ENCODE measurements at places on chromosomes 13 and 19.

- peak; percentile 3 for DNase-seq
Observed at GRCh38 chr19:34082289-34083077, 89.8 kb upstream of the LSM14A start.

- no peak for DNase-seq
Observed at GRCh38 chr13:51996641-51997040, 14.6 kb downstream of the ATP7B start.

DNA sequence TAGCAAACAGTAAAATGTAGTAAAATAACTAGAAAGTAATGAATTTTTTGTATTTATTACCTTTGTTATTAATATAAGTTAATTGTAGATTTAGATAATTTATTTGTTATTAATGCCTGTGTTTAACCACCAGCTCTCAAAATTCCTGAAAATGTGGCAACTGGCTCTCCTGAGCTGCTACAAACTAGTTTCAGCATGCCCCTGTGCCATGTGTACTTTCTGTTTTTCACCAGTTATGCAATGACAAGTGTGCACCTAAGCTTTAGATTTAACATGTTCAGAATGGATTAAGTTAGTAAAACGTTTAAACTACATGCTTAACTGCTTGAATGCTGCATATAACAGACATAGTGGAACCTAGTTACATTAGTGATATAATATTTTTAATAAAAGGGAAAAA, 88.1 kb downstream of the POSTN start:
- DNase-seq: no peak

DNA sequence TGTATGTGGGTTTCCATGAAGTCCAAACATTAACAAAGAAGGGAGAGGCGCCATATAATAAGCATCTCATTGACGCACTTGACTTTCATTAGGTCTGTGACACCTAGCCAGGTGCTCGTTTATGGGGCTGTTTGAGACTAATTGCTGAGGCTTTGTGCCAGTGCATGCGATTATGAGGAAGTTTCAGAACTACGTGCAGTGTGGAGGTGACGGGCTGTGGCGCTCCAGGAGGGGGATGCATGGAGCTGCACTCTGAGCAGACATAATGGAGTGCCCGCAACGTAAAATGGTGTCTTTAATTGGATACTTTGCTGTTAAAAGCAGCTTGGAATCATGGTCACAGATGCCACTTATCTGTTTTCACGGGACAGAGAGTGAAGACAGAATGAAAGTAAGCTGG, 223.2 kb downstream of the FGF9 start:
- DNase-seq: no peak

- DNase-seq: no peak
Observed at GRCh38 chr13:21256351-21256761, 79.9 kb downstream of the MRPL57 start.

GRCh38 chr19:43570174-43570791, 5.0 kb downstream of the XRCC1 start:
- no peak for DNase-seq

GRCh38 chr19:6828306-6828697, 55.8 kb downstream of the VAV1 start:
- DNase-seq: no peak

DNA sequence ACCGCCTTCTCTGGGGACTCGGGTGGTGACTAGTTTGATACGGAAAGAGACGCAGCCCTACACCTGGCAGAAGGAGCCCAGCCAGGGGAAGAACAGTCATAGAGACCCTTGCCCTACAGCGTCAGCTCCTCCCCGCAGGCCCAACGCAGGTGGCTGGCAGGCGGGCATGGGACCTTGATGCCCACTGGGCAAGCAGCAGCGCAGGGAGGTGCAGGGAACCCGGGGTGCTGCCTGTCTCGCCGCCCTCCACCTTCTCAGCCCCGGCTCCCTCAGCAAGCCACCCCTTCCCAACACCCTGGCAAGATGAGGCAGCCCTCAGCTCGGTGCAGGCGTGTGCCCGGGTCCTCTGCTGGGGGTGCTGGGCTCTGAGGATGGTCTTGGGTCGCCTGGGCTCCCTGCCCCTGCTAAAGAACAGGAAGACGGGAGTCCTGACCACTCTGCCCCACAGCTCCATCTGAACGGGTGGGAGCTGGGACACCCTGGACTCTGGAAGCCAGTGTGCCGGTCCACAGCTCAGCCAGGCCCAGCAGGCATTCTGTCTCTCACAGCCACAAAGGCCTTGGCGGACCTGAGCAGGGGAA, 9.0 kb downstream of the MIER2 start:
- no peak for DNase-seq

Measured in cerebellar cortex (tissue), 1 donor.